ENCODE measurements at places on chromosomes 3 and 15.

GRCh38 chr15:71883447-71883846, 73.1 kb downstream of the NR2E3 start:
- DNase-seq, result no peak

GRCh38 chr3:113183748-113184661, 27.4 kb upstream of the BOC start:
- DNase-seq, result no peak

GRCh38 chr3:61877359-61878138, 316.2 kb downstream of the PTPRG start:
- no peak for DNase-seq

- DNase-seq, result no peak
Measured at GRCh38 chr15:89320200-89320599, 14.4 kb downstream of the POLG start.

- DNase-seq, result no peak
Measured at GRCh38 chr3:49341996-49342395, 2.1 kb upstream of the USP4 start.

- DNase-seq, result no peak
Measured at GRCh38 chr3:52546111-52546901, 9.9 kb downstream of the UQCC5 start.

- no peak for DNase-seq
Measured at GRCh38 chr3:55771503-55771902, 284.4 kb upstream of the WNT5A start.

DNA sequence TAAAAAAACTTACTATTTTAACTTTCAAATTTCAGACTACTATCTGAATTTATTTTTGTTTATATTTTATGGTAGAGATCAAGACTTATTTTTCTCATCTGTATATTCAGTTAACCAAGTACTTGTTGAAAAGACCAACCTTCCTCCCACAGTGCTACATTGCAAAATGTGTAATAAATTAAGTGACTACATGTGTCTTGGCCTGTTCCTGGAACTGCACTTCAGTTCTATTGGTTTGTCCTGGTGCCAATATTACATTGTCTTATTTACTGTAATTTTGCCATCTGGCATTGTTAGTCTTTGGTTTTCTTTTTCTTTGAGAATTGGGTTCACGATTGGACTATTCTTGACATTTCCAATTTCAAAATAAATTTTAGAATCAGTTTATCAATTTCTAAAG, 138.4 kb upstream of the KCNMB2 start:
- no peak for DNase-seq

DNA sequence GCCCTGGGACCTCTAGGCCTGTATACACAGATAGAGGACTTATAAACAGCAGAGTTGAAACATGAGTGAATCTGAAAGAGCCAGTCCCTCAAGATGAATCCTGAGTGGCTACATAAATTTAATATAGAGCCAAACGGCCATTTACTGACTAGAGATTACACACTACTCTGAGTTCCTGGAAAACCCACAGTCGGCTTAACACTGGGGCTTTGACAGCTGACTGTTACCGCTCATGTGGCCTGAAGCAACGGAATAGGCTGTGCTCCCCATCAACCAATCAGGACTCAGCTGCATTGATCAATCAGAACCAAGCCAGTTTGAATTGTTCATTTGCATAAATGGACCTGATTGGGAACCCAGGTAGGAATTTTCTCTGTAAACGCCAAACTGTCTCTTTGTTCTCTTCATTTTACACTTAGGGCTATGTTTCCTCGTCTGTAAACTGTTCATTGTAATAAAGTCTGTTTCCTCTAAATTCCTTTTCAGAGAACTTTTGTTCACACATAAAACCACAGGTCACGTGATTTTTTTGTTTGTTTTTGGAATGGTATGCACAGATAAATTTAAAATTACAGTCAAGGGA, 40.5 kb downstream of the CCNL1 start:
- no peak for DNase-seq

GRCh38 chr15:86611417-86612040, 531.9 kb downstream of the AGBL1 start:
- DNase-seq, result no peak

DNA sequence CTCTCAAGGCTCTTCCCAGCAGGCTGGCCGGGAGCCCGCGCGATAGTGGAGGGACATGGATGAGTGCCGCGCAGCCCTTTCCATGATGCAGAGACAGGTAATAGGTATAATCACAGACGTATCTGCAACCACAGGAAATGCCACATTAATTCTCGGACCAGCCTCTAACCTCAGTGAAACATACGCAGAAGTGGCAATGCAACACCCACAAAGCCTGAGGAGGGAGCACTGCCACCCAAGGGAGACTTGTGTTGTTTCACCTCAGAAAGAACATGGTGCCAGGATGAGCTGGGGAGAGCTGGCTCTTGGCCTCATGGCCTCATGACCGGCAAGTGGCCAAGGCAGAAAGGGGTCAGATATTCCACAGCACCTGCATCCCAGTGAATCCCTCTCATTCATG, 39.0 kb downstream of the PGPEP1L start:
- DNase-seq, result no peak

GRCh38 chr3:123331651-123332050, 117.2 kb downstream of the ADCY5 start:
- no peak for DNase-seq

DNA sequence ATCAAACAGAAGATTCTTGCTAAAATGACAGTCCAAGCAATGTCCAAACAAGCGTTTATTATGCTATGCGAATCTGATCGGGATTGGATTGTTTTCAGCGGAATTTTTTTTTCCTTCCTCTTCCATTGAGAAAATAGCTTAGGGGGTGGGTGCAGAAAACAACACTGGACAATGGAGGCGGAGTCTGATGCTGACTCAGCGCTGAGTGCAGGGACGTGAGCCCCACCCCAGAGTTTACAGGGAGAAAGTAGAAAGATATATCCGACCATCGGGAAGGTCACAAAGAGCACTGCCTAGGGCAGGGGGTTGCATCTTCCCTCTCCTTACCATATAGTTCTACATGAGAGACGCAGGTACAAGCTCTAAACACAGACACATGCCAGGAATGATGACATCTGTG, 117.0 kb downstream of the FOXP1 start:
- no peak for DNase-seq

GRCh38 chr3:15117011-15117410, 18.1 kb upstream of the RBSN start:
- DNase-seq, result no peak

- no peak for DNase-seq
Measured at GRCh38 chr15:89521605-89522004, 25.2 kb upstream of the RHCG start.

- DNase-seq, result no peak
Measured at GRCh38 chr3:56124546-56124945, 343.7 kb downstream of the ERC2 start.

DNA sequence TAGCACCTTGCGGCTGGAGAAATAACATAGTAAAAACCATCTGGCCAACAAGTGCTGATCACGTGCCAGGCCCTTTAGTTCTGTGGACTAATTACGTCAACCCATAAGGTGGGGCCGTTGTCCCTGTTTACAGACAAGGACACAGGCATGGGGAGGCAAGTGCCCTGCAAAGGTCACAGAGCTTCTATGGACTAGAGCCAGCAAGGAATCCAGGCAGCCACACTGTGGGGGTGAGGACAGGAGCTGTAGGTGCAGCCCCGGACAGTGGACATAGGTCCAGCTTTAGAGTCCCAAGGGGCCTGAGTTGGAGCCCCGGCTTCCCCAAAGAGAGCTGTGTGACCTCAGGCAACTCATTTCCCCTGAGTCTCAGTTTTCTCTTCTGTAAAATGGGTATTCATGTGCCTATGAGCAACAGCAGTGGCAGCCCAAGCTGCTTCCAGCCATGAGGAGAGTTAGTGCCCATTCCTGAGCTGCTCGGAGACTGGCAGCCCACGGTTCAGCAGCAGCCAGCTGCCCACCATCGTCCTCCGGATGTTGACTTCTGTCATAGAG, 13.9 kb downstream of the CHST13 start:
- no peak for DNase-seq

GRCh38 chr15:88748651-88749050, 54.6 kb upstream of the ACAN start:
- no peak for DNase-seq

DNA sequence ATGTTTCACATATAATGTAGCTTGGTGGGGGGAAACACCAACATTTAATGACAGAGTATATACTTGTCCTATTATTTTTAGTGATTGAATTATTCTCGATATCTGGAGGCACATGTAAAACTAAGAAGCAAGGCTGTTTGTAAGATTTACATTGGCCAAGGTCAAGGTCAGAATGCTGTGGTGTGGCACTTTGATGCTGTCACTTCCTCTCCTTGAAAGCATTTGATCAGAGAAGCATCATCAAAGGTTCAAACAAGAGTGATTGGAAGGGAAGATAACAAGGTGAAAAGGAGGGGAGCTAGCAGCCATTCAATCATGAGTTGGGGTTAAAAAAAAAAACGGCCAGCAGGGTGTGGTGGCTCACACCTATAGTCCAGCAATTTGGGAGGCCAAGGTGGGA, 26.4 kb downstream of the RTF1 start:
- DNase-seq, result no peak

GRCh38 chr3:122985539-122985938, 42.0 kb downstream of the SEMA5B start:
- DNase-seq, result no peak

DNA sequence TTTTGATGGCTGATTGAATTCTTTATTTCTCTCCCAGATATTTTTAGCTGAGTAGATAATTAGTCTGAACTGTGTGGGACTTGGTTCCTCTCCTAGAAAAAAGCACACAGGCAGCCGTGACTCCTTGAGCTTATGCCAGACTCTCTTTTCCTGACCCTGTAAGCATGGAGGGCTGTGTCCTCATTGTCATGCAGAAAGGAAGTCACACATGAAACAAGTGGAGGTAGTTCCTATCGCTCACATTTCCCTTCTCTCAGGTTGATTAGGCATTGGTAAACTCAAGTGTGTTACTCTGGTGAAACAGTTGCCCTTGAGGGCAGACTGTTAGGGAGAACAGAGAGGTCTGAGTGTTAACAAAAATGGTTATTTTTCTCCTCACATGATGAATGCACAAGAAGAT, 6.3 kb upstream of the RTP4 start:
- DNase-seq, result no peak

DNA sequence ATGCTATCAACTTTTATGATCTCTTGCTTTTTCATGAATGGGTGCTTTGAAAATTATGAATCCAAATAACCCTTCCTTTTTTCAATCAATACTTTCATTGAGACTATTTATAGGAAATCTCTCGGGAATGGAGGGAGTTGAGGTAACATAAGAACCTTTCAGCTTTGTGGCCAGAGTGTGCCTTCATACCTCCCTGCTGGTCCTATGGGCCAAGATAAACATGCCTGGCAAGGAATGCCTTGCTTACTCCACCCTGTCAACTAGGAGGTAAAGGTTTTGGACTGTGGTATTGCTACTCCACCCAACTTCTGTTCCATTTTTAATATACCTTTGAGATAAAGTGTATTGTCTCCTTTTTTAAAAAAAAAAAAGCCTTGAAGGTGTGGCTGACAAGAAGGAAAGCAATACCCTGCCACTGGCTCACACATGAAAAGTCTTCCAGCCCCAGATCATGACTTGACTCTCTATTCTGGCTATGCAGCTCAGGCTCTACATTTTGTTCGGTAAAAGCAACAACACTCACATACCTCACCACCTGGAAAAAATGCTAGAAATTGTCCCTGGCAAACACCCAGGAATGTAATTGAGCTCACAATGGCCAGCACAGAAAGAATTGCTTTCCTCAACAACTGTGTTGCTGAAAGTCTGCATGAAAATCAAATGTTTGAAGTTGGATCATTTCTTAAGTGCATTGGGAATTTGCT, 35.8 kb downstream of the COL8A1 start:
- no peak for DNase-seq

- DNase-seq, result peak; percentile 28
Measured at GRCh38 chr3:132445817-132446216, 28.5 kb downstream of the DNAJC13 start.

GRCh38 chr15:35622641-35623340, 76.8 kb upstream of the DPH6 start:
- no peak for DNase-seq

DNA sequence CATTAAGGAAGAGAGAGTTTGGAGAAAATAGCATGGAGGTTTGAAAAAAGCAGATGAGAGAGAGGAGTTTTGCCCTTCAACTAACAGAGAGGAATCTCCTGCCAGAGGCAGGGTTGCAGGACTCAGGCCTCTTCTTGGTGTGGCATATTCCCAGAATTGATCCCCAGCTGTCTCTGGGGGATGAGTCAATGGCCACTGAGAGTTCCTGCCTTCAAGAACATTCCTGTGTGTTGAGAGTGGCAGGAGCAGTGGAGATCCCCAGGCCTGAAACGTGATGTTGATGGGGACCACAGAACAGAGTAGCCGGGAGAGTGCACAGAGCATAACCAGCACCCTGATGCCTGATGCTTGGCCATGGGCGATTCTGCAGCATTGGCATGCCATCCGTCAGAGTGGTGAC, 348.4 kb upstream of the THBS1 start:
- DNase-seq, result no peak

GRCh38 chr3:165814380-165814779, 22.8 kb downstream of the BCHE start:
- no peak for DNase-seq

DNA sequence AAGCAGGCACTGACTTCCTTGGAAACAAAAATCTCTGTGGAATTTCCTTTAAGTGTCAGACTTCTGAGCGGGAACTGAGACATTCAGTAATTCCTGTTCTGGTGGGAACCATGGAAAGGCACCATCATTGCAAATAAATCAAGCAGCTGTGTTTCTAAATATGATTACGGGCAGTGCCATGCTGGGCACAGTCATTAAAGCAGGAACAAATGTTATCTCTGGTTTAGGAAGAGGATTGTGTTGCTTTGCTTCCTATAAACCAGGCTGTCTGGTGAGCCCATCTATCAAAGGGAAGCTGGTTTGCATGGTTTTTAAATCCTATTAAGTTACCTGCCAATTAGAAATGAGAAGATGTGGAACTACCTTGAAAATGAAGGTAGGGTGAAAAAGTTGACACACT, 86.7 kb downstream of the EBLN2 start:
- no peak for DNase-seq

- no peak for DNase-seq
Measured at GRCh38 chr3:80017369-80017768, 249.6 kb upstream of the ROBO1 start.

GRCh38 chr3:177679568-177680471, 482.5 kb upstream of the TBL1XR1 start:
- DNase-seq, result no peak

- no peak for DNase-seq
Measured at GRCh38 chr15:100973351-100974111, 54.4 kb downstream of the LRRK1 start.

GRCh38 chr15:98401029-98401428, 247.3 kb upstream of the IGF1R start:
- DNase-seq, result no peak
